ENCODE measurements at places on chromosomes 6 and 20. TPM values are rescaled to one million over a fixed set of nuclear protein-coding genes. Genes with fewer than 3 reads are reported as not detected.

Gene CCN5
- polyA plus RNA-seq, result 0.17 TPM

Gene TMEM244
- not detected for polyA plus RNA-seq

DNA sequence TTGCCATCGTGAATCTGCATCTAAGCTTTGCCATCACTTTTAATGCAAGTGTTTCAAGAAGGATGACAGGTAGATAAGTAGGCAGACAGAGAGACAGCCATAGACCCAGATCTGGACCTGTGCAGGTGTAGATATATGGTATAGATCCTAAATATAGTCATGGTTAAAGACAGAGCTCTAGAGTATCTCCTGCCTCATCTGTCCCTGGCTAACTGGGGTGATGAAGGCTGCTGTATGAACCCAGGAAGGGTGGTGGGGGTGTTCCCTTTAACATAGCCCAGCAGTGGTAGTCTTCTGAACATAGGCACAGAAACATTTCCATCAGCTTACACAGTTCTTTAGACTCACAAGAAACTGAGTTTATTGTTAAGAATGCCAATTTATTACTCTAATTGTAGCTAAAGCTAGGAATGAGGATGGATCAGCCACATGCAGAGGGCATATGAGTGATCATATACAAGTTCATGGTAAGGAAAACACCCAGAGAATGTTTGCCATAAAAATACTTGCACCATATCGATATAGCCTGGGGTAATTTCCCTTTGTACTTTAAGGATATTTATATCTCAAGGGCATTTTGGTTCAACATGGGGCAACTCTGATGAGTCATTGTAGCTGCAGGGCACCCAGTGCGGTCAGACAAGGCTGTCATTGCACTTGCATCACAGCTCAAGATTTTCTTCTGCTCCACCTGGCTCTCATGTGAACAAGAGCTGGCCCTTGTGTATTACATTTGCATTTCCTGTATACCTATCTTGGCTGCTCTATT, 587.2 kb downstream of the EPM2A start:
- no peak for DNase-seq

DNA sequence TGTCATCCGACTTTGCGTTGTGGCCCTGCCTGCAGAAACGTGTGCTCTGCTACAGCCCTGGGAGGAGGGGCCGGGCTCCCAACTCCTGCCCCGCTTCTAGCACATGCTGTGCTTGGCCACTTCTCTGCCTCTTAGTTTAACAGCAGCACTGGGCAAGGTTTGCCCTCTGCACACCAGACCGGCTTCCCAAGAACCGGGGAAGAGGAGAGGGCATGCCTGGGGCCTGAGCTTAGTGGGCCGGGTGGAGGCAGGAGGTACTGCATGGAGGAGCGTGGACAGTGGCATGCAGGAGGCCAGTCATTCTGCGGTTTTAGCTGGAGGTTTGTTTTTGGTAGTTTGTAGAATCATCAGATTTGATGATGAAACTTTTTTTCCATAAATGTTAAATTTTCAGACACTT, 45.5 kb downstream of the CEP43 start:
- no peak for DNase-seq

All from renal cortex interstitium (tissue), 15 donors.